NCI-H524 (cell line): ENCODE measurements at places on chromosomes 7 and 10.

GRCh38 chr10:34549001-34549400 lies 266.1 kb downstream of the PARD3 start:
- DNase-seq = no peak

- no peak for DNase-seq
Observed at GRCh38 chr7:111010798-111011197, 80.1 kb upstream of the LRRN3 start.

DNA sequence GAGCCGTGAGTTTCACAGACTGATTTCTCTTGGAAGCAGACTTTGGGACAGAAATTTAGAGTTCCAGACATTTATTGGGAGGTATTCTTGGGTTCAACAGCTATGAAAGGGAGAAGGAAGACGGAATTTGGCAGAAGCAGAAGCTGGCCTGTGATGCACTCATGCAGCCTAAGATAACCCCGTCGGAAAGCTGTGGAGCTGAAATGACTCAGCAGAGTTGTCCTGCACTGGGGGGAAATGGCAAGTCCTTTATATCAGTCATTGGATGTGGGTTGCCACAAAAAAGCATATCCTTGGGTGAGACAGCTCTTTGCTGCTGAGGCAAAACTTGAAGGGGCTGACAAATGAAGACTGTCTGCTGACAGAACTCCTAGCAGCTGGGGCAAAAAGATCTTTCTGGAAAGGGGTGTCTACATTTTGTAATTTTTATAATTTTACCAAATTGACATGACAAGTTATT lies 11.5 kb upstream of the MICU1 start:
- no peak for DNase-seq

DNA sequence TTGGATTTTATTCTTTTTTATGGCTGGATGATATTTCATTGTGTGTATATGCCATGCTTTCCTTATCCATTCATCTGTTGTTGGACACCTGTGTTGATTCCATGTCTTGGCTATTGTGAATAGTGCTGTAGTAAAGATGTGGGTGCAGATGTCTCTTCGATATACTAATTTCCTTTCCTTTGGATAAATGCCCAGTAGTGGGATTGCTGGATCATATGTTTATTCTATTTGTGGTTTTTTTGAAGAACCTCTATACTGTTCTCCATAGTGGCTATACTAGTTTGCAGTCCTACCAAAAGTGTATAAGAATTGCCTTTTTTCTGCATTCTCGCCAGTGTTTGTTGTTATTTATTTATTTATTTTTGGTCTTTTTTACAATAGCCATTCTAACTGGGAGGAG lies 159.8 kb downstream of the WNT2 start:
- no peak for DNase-seq

DNA sequence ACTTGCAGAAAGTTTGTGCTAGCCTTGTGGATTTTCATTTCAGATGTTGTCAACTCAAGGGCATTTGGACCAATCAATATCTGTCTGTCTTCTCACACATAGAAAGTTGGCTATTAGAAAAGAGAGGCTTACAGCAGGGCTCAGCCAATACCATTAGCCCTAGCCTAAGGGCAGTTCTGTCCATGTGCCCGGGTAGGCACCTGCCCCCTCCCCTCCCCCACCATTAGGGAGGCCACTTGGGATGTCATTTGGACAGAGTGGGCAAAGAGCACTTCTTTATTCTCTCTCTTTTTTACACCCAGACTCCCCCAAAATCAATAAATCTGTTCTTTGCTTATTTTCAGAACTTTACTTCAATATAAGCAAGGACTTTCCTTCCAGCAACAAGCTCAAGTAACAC lies 188.5 kb upstream of the MKI67 start:
- DNase-seq = no peak

DNA sequence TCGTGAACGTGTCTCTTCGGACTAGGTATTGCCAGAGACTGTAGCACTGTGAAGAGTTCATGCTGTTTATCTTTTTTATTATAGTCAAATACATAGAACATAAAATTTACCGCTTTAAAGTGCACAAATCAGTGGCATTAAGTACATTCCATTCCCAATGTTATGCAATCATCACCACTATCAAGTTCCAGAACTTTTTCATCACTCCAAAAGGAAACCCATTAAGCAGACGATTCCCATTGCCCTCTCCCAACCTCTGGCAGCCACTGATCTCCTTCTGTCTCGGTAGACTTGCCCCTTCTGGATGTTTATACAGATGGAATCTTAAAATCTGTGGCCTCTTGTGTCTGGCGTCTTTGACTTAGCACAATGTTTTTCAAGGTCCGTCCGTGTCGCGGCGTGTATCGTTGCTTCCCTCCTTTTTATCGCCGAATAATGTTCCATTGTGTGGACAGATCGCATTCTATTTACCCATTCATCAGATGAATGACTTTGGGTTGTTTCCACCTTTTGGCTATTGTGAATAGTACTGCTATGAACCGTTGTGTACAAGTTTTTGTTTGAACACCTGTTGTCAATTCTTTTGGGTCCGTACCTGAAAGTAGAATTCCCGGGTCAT lies 2.7 kb downstream of the PROSER2 start:
- DNase-seq = no peak

GRCh38 chr10:9635691-9636090 lies 1382.0 kb upstream of the CELF2 start:
- no peak for DNase-seq

- no peak for DNase-seq
Observed at GRCh38 chr10:29849126-29849833, 210.1 kb downstream of the JCAD start.
